ENCODE measurements at places on chromosomes 6 and 20.
A peak's percentile ranks its signal among the peaks of the same experiment; 100 is the strongest.

DNA sequence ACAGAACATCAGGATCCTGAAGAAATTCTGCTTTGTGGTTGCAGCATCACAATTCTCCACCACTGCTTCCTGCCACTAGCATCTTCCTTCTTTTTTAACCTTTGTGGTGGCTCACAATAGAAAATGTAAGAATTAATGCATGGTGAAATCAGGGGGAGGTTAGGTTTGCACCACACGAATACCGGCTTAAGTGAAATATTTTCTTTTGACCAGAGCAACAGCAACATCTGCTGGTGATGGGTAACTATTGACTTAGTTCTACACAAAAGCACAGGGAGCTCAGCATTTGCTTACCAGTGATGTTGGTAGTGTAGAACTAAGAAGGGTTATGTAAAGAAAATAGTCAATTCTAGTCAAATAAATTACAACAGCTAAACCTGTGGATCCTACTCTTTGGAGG lies 280.5 kb downstream of the SYNE1 start:
- DNase-seq: no peak

DNA sequence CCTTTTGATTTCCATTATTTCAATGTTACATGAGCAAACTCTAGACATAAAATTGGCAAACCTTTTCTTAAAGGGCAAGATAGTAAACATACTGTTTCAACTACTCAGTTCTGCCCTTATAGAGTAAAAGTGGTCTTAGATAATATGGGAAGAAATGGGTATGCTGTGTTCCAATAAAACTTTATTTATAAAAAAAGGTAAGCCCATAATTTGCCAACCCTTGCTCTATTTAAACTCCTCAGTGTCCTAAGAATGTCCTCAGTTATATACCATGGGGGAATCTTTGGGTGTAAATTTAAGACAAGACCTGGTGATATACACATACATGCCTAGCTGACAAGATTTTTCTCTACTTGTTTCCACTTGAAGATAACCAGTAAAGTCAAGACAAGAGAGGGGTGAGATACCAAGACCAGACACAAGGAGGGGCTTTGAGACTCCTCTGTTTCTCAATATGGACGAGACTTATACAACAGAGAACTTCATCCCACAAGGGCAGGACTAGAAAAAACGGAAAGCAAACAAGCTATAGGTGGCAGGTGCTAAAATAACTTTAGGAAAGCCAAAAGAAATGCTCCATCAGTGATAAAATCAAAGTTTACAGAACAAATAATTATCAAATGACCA lies 10.5 kb downstream of the SNX3 start:
- no peak for DNase-seq

- peak; percentile 83 for DNase-seq
These were observed 101.6 kb upstream of the PRSS16 start for GRCh38 chr6:27145731-27146455.

- no peak for DNase-seq
These were observed 82.4 kb downstream of the MAFB start for GRCh38 chr20:40606660-40607059.

DNA sequence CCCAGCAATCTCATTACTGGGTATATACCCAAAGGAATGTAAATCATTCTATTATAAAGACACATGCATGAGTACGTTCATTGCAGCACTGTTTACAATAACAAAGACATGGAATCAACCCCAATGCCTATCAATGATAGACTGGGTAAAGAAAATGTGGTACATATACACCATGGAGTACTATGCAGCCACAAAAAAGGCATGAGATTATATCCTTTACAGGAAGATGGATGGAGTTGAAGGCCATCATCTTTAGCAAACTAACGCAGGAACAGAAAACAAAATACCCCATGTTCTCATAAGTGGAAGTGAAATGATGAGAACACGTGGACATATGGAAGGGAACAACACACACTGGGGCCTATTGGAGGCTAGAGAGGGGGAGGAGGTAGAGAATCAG lies 115.7 kb downstream of the NUS1 start:
- no peak for DNase-seq
